Stimulated activated CD8-positive, alpha-beta memory T cell treated with anti-CD3 and anti-CD28 coated beads, Interleukin-15, amount 100 ng/mL, for 4 hours (primary cell): ENCODE measurements at places on chromosomes 4 and X.

DNA sequence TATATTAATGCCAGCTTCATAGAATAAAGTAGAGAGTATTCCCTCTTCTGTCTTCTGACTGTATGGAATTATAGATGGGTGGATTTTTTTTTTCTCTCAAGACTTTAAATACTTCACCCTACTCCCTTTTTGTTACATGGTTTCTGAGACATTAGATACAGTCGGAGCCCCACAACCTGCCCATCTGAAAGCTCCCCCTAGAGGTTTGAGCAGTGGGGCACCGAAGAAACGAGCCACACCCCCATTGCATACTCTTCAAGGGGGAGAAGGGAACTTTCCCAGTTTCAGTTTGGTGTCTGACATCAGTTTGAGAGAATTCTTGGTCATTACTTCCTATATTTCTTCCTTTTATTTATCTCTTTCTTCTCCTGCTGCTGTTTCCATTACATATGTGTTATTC is 437.6 kb upstream of the AGA start:
- no peak for DNase-seq

DNA sequence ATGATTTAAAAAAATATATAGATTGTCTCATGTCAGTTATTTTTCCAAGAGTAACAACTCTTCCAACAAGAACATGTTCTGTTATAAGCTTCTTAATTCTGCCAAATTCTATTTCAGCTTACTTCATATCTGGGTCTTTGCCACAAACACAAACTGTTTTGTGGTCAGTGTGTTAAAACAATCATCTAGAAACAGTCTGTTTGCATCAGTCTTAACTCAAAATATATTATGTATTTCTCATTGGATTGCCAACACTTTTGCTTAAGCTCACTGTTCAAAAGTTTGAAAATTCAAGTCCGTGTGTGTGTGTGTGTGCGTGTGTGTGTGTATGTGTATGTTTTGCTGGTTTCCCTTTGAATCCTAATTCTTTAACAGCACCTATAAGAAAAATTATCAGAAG is 752.3 kb upstream of the NDST4 start:
- no peak for DNase-seq

DNA sequence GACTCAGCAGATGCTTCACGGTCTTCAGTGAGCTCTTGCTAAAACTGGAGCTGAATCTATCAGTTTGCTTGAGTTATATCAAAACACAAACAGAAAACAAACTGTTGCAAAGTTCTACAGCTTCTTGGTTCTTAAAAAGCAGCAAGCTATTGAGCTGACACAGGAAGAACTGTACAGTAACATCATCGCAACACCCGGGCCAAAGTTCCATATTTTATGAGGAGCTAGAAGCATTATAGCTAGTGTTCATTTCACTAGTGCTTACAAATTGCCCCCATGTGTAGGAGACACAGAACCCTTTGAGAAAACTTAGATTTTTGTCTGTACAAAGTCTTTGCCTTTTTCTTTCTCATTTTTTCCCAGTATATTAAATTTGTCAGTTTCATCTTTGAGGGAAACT is 17.3 kb upstream of the CSTF2 start:
- no peak for DNase-seq

- no peak for DNase-seq
These were observed 142.2 kb downstream of the HS3ST1 start for GRCh38 chr4:11286533-11286932.

DNA sequence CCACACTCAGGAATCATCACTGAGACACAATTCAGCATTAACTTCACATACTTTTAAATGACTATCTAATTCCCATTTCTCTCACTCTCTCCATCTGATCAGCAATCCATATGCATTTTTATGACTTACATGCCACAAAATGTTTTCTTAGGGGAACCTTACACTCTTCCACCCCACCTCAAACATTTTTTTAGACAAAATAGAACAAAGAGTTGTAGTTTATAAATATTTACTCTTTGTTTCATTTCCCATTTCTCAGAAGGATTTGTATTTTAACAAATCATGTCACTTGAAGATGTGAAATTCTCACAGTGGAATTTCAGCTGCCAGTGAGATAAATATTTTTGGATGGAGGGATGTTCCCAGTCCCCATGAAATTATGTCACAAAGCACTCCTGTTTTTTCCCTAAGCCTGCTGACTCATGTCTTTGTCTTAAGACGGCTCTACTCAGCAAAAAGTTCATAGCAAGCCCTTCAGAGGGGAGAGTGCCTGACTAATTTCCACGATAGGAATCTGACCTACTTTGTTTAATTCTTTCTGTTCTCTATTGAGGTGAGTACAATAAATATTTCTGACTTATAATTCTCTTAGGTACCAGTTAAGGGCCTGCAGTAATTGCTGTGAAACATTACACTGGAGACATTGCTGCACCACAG is 257.7 kb downstream of the THOC2 start:
- no peak for DNase-seq

- no peak for DNase-seq
These were observed 20.7 kb downstream of the PSAPL1 start for GRCh38 chr4:7414046-7414445.

- no peak for DNase-seq
These were observed 66.1 kb upstream of the ENPP6 start for GRCh38 chr4:184283659-184284335.

DNA sequence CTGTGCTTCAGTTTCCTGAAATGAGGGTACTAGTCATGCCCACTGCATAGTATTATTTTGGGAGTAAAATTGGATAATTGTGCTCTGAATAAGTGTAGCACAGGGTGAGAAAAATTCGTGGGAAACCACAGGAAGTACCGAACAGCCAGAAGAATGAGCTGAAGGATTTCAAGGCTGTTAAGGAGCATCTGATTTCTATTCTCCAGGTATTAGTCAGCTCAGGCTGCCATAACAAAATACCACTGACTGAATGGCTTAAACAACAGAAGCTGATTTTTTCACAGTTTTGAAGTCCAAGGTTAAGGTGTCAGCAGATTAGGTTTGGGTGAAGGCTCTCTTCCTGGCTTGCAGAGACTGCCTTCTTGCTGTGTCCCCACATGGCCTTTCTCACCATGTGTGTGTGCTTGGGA is 41.9 kb downstream of the WWC2 start:
- no peak for DNase-seq

- no peak for DNase-seq
These were observed 694.4 kb downstream of the TRAM1L1 start for GRCh38 chr4:116391020-116391419.

GRCh38 chr4:19776929-19777328 is 474.8 kb upstream of the SLIT2 start:
- DNase-seq: no peak

DNA sequence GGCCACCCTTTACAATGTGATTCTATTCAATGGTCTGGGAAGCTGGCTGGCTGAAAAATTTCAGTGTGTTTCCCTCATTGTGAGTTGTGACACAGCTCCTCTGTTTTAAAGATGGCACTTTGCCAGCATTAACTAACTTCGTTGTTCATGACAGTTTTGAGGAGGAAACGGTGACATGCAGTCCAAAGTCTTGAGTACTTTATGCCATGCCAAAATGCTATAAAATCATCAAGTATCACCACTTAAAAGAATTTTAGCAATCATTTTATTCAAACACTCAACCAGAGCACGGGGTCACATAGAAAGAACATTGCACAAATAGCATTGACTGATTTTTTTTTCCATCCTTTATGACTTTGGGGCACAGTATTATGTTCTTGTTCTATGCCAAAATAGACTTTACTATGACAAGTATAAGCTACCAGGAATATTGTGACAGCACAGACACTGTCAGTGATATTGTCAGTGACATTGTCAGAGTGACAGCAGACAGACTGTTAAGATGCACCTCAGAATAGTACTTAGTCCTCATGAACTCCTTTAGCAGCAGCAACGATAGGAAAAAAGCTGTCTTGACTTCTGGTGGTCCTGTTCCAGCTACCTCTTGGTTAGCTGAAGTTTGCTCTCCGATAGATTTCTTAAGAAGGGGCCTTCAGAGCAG is 46.7 kb downstream of the CXCL13 start:
- no peak for DNase-seq

- DNase-seq: no peak
These were observed 116.2 kb downstream of the CDS1 start for GRCh38 chr4:84699001-84699671.

- DNase-seq: no peak
These were observed 11.8 kb downstream of the DAPP1 start for GRCh38 chr4:99828477-99828876.

- no peak for DNase-seq
These were observed 16.5 kb downstream of the GAK start for GRCh38 chr4:915595-915994.

GRCh38 chr4:152334931-152335330 is 201.0 kb downstream of the FBXW7 start:
- DNase-seq: no peak

- no peak for DNase-seq
These were observed 124.9 kb downstream of the RELL1 start for GRCh38 chr4:37561196-37561802.

- DNase-seq: no peak
These were observed 94.5 kb downstream of the RAPGEF2 start for GRCh38 chr4:159197260-159197884.

GRCh38 chrX:13372203-13372980 is 52.5 kb upstream of the ATXN3L start:
- DNase-seq: no peak

DNA sequence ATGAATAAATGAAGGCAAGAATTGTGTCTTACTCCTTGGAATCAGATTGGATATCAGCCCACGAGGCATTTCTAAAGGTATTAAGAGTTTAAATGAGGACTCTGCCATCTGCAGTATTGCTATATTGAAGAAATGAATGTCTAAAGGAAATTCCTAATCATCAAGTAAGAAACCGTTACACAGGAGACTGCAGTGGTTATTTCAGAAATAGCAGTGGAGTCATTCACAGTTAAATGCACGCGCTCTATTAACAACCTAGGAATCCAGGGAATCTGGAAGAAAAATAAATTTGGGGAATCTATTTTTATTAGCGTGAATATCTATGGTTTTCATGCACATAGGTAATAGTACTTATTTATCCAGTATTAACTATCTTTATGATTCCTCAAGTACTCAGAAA is 334.2 kb downstream of the TENM3 start:
- no peak for DNase-seq

- DNase-seq: no peak
These were observed 374.3 kb downstream of the AFF2 start for GRCh38 chrX:148874636-148875246.

DNA sequence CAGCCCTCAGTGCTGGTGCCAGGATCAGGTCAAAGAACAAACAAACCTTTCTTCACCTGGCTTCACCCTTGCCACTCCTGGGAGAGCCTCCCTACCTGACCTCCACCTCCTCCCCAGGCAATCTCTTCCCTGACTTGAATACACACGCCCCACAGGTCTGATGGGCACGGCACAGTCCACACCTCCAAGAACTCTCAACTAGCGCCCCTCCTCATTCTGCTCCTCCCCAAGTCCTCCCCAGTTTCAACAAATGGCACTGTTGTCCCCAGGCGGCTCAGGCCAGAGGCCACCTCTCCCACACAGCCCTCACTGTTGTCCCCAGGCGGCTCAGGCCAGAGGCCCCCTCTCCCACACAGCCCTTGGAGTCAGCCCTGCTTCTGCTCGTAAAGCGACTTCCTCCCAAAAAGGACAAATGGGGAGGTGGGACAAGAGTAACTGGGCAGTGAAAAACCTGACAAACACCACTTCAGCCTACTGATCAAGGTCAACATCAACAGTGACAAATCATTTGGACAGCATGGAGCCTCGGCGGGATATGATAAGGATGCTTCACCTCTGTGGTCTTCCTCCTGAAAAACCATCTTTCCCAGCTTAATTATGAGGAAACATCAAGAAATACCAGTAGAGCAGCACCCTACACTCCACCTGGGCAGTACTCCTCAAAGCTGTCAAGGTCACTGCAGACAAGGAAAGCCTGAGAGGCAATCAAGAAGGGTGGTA is 2.9 kb downstream of the LETM1 start:
- DNase-seq: no peak

- no peak for DNase-seq
These were observed 20.8 kb downstream of the GUCY1A1 start for GRCh38 chr4:155687380-155687982.

DNA sequence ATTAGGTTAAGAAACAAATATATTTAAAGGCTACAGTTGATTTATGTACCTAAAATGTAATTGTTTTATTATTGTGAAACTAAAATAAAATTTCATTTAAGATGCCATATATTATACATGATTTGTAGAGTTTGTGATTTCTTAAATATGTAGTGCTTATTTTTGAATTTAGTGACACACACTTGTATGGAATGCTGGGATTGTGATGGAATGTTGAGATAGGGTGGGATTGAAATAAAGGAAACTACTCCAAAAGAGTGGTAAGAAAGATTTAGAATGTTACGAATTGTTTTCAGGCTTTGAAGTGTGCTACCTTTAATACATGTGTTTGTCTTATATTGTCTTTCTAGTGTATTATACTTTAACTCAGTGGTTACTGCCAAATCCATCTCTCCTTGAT is 330.3 kb upstream of the PITX2 start:
- DNase-seq: no peak

DNA sequence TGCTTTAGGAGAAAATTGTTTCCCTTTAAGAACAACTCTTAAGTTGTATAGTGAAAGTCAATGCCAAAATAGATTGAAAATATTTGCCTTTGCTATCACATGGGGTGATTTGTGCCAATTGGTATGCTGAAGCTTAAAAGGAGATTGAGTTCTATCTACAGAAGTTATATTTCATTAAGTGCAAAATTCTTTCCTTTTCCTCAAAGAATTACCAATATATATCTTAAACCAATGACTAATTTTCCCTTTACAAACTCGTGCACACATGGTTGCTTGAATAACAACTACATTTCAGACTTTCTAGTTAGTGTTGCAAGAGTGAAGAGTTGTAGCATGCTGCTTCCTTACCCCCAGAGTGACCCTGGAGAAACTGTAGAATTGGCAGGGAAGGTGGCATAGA is 990.0 kb upstream of the PABPC4L start:
- DNase-seq: no peak

DNA sequence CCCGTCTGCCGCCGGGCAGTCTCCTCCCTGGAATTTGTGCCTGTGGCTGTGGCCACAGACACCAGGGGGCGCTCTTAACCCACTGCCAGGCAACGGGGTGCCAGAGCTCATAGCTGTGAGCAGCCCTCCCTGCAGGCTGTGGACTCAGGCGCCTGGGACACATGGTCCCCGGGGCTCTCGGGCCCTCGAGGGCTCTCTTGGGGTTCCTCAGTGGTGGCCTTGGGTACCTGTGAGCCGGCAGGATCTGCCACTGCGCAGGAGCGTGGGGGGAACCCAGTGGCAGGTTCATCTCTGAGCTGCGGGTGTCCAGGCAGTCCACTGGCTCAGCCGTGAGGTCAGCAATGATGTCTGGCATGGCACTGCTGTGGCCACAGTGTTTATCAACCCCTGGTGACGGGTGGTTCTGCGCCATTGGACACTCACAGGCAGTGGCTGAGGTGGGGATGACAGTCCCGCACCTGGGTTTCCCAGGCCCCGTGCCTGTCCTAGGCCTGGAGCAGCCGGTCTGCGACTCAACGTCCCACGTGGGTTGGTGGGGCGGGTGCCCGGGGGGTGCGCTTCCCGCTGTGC is 37.2 kb downstream of the PCGF3 start:
- DNase-seq: peak; percentile 46

DNA sequence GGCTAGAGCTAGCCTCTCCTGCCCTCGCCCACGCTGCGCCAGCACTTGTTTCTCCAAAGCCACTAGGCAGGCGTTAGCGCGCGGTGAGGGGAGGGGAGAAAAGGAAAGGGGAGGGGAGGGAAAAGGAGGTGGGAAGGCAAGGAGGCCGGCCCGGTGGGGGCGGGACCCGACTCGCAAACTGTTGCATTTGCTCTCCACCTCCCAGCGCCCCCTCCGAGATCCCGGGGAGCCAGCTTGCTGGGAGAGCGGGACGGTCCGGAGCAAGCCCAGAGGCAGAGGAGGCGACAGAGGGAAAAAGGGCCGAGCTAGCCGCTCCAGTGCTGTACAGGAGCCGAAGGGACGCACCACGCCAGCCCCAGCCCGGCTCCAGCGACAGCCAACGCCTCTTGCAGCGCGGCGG is at the start of gene AR:
TSS of gene AR (plus strand) at position 204 of the 400 bp plus-strand sequence. CDS start 1,126 bp downstream, outside the sequence.
- DNase-seq: no peak
